ENCODE measurements at places on chromosomes 5 and 9.

- DNase-seq: peak; percentile 66
These were observed 812 bp downstream of the CACFD1 start for GRCh38 chr9:133460405-133461175.

DNA sequence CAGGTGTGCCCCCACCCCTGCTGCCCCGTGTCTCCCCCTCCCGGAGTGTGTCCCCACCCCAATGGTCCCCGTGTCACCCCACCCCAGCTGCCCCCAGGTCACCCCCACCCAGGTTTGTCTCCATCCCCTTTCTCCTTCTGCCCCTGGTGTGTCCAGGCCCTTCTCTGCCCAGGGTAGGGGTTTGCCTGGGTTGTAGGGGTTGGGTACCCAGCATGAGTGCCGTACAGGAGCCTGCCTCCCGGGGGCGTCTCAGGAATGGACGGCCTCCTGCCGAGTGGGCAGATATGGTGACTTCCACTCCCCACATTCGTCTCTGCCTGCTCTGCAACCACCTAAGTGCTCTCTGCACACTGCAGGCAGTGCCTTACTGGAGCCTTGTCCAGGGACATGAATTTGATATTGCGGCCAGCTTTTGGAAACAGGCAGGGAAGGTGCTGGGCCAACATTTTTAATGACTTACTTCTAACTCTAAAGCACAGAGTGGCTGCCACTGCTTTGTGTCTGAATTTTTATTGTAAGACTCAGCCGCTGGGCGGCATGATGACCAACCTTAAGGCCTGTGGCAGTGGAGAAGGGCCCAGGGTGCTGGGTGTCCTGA lies 6.7 kb downstream of the LRRC14B start:
- DNase-seq: no peak

DNA sequence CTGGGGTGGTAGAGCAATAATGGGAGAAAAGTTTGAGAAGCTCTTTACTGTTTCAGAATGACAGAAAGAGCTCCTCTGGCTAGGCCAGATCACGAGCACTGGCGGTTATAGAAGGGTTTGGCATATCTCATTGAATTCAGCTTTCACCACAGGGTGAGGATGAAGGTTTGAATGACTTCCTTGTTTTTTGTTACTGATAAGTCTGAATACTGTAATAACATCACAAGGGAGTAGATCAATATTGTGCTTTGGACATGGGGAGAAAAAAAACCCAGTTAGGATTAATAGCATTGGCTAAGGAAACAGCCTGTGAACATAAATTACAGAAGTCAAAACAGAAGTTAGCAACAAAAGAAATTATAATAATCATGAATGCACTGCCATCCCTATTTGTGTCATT lies 9.4 kb downstream of the PHAX start:
- DNase-seq: no peak

DNA sequence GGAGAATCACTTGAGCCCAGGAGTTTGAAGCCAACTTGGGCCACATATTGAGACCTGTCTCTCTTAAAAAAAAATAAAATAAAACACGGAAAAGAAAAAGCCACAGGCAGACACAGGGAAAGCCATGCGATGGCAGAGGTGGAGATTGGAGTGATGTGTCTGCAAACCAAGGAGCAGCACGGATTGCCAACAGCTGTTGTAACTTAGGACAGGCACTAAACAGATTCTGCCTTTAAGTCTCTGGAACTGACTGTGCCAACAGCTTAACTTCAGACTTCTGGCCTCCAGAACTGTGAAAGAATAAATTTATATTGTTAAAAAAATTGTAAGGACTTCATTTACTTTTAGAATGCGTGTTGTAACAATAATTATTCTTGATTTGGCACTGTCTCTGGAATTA lies 318.5 kb upstream of the CHD1 start:
- DNase-seq: no peak

DNA sequence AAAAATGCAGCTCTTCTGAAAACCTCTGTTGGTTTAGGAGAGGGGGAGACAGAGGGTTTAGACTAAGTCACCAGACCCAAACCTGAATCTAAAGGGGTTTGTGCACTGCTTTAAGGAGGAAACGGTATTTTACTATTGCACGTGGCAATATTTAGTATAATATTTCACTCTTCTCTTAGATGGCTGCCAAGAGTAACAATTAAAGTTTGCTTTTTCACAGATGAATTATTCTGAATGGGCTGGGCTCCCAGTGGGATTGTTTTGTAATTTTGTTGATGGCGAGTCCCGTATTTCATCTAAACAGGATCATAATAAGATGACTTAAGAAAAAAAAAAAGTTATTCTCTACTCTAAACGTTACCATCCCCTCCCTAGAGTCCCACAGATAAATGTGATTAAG lies 245.4 kb downstream of the PCSK5 start:
- no peak for DNase-seq

DNA sequence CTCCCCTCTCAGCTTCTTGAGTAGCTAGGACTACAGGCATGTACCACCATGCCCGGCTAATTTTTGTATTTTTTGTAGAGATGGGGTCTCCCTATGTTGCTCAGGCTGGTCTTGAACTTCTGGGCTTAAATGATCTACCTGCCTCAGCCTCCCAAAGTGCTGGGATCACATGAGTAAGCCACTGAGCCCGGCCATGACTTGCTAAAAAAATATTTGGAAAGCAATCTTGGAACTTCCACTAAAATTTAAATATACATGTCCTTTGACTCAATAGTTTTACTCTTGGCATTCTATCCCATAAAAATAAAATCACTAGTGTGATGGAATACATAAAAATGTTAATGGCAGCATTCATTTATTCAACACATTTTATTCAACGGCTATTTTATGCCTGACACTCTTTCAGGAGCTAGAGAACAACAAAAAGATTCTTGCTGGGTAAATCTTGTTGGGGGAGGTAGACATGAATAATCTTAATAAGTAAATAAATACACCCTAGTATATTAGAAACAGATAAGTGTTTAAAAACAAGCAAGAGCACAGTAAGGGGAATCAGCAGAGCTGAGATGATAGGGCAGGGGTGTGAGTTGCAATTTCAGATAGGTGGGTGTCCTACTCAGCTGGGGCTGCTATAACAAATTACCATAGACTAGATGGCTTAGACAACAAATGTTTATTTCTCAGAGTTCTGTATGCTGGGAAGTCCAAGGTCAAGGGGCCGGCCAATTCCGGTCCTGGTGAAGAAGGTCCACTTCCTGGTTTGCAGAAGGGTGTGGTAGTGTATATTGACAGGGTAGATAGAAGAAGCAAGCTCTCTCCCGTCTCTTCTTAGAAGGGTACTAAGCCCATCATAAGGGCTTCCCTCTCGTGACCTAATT lies 50.7 kb downstream of the KCNV2 start:
- DNase-seq: no peak

- no peak for DNase-seq
These were observed 28.4 kb downstream of the SKP1 start for GRCh38 chr5:134148316-134148715.

- DNase-seq: no peak
These were observed 208.8 kb upstream of the TARS1 start for GRCh38 chr5:33231935-33232334.

DNA sequence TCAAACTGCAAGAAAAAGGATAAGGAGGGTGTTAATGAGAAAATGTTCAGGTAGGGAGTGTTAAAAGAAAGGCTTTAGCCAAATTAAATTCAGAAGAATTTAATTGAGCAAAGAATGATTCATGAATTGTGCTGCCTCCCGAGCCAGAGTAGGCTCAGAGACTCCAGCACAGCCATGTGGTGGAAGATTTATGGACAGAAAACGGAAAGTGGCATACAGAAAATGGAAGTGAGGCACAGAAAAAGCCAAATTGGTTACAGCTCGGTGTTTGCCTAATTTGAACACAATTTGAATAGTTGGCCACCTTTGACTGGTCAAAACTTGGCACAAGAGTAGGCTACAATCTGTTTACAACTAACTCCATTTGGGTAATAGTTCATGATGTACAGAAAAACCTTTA lies 9.6 kb upstream of the SLC30A5 start:
- no peak for DNase-seq

GRCh38 chr5:127586811-127587210 lies 62.1 kb upstream of the CTXN3 start:
- no peak for DNase-seq

DNA sequence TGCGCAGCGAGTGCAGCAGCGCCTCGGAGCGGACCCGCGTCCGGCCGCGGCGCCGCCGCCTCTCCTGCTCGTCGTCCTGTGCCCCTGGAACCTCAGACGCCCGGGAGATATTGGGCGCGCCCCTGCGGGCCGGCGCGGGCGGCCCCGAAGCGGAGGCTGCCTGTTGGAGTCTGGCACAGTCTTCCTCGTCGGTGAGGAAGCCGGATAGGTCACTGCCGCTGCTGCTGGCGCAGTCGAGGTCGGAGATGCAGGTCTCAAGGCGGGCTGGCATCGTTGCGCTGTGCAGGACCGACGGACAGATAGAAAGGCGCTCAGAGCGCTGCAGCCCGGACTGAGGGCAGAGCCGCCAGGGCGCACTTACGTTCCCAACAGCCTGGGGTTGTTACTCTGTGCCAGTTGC lies 344 bp downstream of the NEUROG1 start:
- no peak for DNase-seq

DNA sequence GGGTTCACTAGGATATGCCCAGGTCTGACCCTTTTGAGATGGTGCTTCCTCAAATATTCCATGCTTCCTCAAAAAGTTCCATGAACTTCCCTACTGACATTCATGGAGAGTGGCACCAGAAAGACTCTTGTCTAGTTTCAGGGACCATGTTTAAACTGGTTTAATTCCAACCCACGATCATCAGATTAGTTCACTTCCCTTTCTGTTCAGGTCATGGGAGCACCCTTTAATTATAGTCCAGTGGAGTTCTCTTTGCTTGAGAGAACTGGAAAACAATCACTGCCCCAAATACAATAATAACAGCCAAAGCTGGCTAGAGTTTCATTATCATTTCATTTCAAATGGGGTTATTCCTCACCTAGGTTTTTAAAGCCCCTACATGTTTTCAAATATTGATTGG lies 9.7 kb upstream of the ERBIN start:
- DNase-seq: no peak

DNA sequence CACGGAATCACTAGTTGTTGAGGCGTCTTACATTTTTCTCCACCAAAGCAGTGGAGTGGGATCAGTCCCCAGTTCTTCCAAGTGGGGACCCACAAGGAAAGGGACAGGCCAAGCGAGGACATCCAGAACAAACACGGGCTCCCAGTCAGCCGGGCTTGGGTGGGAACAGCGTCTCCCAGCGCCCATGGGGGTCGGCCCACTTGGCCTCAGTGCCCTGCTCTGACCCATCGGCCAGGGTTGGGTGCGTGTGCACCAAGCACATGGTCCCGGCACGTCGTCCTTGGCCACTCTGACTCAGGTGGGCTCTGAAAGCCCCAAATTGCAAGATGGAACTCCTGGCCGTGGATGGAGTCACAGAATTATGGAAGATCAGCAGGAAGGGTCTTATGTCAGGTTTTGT lies 37.9 kb downstream of the DBH start:
- no peak for DNase-seq

DNA sequence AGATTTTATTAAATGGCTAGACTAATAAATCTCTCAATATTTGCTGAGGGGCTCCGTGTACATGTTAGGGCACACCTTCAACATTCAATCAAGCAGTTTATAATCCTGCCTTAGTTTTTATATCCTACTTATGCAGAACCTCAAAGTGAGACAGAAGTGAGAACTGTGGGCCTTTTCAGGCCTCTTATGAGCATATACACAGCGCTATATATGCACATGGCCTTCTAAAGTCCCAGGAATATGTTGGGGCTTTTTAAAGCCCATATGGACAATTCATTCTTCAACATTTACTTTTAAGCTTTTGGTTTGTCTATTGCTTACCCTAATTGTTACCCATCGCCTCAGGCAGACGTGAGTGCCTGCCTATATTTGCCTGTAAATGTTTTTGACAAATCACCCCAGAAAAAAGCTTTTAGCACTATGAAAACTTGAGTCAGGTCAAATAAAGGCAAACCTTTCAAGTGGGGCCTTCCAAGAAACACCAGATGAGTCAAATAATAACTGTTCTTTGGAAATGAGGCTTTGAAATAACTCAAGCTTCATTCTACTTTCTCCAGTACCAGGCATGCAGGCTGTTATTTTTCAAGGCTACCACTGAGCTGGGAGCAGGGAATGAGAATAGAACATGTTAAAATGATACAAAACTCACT lies 58.2 kb downstream of the ESM1 start:
- DNase-seq: no peak

DNA sequence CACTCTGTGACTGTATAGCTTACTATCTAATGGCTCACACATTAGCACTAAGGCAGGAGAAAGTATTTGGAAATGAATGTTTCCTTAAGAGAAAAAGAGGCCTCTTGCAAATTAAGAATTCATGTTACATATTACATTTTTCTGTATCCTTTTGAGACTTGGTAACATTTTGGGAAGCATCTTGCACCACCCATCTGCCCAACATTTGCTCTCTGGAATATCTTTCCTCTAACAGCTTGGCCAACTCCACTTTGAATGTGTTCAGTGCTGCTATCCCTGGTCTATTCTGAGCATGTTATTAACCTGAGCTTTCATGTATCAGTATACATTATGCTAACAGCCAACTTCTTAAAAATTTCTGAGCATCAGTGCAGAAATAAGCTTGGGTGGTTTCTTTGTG lies 27.2 kb downstream of the MFAP3 start:
- no peak for DNase-seq

DNA sequence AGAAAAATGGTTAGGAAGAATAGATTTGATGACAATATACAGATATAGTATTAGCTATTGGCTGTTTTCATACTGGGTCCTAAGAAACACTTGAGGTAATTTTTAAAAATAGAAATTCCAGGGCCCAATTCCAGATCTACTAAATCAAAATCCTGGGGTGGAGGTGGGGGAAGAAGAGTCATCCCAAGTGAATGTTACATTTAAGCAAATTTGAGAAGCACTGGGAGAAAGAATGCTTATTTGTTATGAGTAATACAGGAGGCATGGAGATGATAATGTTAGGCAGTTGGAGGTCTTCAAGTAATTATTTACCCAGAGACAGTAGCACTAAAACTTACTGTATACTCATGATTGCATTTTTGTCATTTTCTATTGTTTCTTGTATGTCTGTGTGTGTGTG lies 93.0 kb upstream of the DAB2 start:
- DNase-seq: no peak

Data from effector CD8-positive, alpha-beta T cell (primary cell).